Activated T-helper 1 cell treated with Interleukin-2 at 50 U/mL for 16 hours (primary cell): ENCODE measurements at places on chromosomes 12 and 14.

GRCh38 chr12:574475-575128 is 88.6 kb downstream of the NINJ2 start:
- DNase-seq: no peak

- DNase-seq: no peak
Measured at GRCh38 chr14:105303949-105304348, 3.1 kb upstream of the BRF1 start.

DNA sequence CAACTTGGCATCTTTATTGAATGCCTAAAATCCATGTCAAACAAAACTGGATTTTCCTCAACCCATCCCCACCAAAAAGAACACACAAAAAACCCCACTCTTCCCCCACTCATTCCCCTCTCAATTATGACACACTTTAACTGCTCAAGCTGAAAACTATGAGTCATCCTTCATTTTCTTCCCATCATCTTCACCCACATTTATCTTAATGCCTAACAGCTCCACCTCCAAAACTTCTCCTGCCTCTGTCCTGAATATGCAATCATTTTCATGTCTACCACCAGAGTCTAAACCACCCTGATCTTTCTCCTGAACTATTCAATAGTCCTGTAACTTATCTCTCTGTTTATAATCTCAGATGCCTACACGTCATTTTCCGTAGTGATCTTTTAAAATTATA is 239.7 kb downstream of the BCAT1 start:
- no peak for DNase-seq

- DNase-seq: no peak
Measured at GRCh38 chr12:121849665-121850064, 9.0 kb downstream of the HPD start.

GRCh38 chr12:93957870-93958269 is 190.5 kb upstream of the PLXNC1 start:
- no peak for DNase-seq
